ENCODE measurements at places on chromosomes 16 and 17.
A peak's percentile ranks its signal among the peaks of the same experiment; 100 is the strongest.

DNA sequence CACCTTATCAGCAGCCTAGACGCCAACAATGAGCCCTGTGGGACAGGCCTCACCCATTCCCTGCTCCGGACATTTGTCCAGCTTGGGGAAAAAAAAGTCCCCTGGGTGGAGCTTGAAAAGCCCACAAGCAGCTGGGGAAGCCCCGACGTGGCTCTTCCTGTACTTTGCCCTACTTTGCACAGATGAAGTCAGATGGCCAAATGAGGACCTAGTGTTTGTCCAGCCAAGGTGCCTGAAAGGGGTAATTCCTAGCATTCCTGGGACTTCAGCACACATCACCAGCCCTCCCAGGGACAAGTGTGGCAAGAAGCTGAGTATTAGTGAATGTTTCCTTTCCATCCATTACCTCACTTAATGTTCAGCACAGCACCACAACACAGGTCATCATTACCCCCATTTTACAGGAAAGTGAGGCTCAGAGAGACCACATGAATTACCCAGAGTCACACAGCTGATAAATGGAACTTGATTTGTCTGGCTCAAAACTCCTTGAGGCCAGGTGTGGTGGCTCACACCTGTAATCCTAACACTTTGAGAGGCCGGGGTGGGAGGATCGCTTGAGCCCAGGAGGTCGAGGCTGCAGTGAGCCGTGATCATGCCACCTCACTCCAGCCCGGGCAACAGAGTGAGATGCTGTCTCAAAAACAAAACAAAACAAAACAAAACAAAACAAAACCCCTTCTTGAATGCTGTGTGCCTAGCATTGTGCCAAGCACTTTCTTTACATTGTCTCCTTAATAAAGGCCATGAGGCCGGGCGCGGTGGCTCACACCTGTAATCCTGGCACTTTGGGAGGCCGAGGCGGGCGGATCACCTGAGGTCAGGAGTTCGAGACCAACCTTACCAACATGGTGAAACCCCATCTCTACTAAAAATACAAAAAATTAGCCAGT, 19.9 kb upstream of the PLLP start:
- peak; percentile 23 for DNase-seq

DNA sequence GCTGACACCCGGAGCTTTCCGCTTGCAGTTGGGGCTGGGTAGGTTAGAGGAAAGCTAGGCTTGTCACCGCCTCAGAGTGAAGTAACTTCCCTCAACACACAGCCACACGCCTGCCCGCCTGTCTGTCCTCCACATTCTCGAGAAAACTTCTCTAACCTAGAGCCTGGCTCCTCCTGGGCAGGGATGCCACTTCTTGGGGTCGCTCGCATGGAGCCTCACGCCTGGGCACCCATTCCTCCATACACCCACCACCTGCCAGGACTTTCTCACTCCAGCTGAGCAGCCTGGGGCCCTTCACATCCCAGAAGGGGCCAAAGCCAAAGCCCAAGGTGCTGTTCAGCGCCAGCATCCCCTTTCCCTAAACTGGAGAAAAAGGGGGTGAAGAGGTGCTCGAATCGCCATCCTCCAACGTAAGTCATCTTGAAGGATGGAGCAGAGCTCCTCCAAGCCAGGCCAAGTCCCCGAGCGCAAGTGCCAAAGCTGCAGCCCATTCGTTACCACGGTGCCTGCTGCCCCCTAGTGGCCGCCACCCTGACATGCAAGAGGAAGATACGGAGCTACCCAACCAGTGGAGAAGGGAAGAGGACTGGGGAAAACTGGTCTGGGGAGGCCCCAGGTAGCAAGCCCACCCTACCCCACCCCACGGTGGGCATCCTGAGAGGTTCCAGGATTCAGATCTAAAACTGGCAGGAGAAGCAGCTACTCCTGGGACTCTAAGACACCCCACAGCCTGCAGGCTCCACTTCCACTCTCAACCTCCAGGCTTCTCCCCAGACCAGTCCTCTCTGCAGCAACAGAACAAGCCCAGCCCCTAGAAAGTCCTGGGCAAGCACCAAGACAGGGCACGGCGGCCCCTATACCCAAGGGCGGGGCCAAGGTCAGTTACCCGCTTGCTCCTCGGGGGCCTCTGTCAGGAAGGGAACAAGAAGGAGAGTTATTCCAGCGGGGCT, 63.1 kb downstream of the MYO18A start:
- peak; percentile 79 for DNase-seq

GRCh38 chr16:529012-529575, 1.6 kb downstream of the CAPN15 start:
- peak; percentile 35 for DNase-seq

- DNase-seq: no peak
Measured at GRCh38 chr17:55668312-55668920, 54.2 kb downstream of the TMEM100 start.

GRCh38 chr16:4048481-4048880, 67.8 kb downstream of the ADCY9 start:
- no peak for DNase-seq

DNA sequence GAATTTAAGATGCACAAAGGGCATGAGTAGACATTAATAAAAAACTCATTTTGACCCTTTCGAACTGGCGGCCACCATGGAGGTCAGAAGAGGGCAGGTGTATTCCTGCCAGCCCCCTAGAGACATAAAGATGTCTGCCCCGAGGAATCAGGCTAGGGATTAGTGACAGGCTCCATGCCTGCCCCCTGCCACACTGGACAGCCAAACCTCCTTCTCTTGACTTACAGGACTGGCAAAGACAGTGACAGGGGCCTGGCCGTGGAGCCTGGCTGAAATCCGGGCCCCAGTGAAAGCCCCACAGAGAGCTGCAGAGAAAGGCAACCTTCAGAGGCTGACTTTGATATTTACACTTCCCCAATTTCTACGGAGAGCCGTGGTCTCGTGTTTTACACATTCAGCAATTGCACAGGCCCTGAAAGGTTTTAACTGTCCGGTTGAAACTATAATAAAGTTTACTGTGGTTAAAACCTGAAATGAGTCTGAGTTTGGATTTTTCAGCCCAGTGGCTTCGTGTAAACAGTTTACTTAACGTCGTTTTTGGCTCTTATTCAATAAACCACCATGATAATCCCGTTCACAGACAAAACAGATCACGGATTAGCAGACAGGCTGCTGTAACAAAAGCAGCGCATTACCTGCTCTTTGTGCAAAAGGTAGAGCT, 243.9 kb upstream of the MYOCD start:
- no peak for DNase-seq

GRCh38 chr17:82475458-82475857, 16.9 kb downstream of the NARF start:
- no peak for DNase-seq

DNA sequence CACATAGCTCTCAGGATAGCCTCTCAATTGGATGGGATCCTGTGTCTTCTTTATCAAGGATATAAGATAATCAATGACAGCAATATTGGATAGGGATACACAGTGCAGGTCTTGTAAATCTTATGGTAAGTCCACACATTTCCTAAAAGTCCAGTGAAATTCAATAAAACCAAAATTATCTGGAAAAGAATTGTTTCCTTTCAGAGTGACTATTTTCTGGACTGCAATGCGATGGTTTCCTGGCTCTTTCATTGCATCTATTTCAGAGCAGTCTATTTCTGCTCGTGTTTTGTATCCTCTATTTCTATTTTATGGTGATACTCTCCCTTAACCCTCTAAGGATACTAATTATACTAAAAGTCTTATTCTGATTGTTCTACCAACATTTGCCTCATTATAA, 24.3 kb upstream of the MON1B start:
- no peak for DNase-seq

- peak; percentile 41 for DNase-seq
Measured at GRCh38 chr17:17403899-17404576, 72.8 kb upstream of the MED9 start.

GRCh38 chr17:68854452-68854851, 100.7 kb downstream of the ABCA8 start:
- DNase-seq: no peak

DNA sequence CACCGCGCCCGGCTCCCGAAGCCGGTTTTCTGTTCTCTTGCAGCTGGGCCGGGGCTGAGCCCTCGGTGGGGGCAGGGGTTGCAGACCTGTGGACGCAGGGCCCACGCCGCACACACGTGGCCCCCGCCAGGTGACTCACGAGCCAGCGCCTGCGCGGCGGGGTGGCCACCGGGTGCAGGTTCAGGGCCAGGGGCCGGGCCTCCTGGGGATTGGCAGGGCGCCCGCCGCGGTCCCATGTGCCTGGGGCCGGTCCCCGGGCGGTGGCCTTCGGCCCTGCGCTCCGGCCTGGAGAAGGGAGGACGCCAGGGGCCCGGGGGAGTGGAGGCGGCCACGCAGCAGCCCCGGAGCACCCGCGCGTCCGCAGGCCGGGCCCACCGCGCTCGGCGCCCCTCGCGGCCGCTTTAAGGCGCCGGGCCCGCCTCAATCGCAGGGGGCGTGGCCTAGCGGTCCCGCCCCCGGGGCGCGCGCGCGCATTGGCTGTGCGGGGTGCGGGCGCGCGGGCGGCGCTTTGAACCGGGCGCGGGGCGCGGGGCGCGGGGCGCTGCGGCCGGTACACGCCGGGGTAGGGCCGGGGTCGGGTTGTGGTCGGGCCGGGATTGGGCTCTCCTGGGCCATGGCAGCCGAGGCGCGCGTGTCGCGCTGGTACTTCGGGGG, at the start of gene SLC25A10:
SLC25A10 (plus strand) TSS at position 471 of the 654 bp plus-strand sequence; CDS start at position 614, 143 bp downstream.
- DNase-seq: peak; percentile 70

DNA sequence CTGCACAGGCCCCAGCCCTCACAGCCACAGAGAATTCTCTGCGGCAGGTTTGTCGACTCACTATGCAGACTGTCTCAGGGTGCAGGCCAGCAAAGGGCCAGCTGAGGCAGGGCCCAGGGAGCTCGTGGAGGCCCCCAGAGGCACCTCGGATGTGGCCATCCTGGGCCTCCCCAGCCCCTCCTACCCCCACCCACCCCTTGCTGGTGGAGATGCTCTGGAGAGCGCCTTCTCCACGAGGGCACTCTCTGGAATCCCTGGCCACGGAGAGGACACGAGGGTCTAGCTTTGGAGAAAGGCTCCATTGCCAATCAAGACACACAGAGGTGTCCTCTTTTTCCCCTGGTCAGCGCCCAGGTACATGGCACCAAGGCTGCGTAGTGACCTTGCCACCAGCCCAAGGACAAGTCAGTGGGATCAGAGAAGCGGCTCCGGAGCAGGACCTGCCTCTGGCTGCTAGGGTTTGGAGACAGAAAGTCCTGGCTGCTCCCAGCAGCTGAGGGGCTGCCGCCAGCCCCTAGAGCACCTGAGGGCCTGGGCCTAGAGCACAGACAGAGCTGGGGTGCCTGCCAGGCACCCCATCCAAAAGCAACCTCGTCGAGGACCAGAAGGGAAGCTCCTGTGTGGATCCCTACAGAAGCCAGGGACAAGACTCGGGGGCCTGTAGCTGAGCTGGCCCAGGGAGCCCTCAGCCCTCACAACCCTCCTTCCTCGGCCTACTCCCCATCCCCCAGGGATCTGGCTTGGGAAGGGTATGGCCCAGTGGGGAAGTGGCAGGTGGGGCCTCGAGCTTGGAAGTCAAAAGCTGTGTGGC, 18.7 kb downstream of the ARL2BP start:
- no peak for DNase-seq

GRCh38 chr17:47700471-47701449, 6.8 kb downstream of the TBKBP1 start:
- peak; percentile 75 for DNase-seq

GRCh38 chr17:37305406-37305905, 70.3 kb upstream of the C17orf78 start:
- no peak for DNase-seq

- DNase-seq: no peak
Measured at GRCh38 chr16:21242756-21243155, 9.3 kb downstream of the ANKS4B start.

- DNase-seq: no peak
Measured at GRCh38 chr16:22014271-22014873, 6.5 kb downstream of the MOSMO start.

- DNase-seq: no peak
Measured at GRCh38 chr17:76578376-76578775, 7.3 kb downstream of the ST6GALNAC2 start.

DNA sequence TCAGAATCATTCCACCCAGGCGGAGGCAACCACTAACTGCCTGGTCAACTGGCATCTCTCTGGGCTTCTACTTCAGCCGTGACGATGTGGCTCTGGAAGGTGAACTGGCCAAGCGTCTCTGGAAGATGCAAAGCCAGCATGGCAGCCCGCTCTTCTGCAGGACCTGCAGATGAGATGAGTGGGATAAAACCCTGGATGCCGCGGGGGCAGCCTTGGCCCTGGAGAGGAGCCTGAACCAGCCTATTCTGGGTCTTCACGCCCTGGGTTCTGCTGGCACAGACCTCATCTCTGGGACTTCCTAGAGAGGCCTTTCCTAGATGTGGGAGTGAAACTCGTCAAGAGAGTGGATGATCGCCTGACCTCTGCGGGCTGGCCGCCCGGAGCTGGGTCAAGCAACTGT, 10.6 kb downstream of the UBB start:
- no peak for DNase-seq

GRCh38 chr16:27468941-27469531, 67.1 kb downstream of the IL21R start:
- DNase-seq: no peak

DNA sequence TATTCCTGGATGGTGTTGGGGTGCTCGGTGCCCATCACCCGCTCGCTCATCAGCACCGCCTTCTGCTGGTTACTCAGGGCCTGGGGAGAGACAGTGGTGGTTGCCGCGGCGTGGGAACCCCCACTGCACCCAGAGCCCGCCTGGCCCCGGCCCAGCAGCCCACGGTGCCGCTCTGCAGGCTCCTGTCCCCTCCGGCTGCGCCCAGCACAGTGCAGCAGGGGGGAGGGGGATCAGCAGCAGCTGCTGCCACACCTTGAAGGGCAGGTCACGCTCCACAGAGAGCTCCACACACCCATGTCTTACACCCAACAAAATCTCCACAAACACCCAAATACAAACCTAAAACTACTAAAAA, 18.8 kb downstream of the CLUH start:
- no peak for DNase-seq

DNA sequence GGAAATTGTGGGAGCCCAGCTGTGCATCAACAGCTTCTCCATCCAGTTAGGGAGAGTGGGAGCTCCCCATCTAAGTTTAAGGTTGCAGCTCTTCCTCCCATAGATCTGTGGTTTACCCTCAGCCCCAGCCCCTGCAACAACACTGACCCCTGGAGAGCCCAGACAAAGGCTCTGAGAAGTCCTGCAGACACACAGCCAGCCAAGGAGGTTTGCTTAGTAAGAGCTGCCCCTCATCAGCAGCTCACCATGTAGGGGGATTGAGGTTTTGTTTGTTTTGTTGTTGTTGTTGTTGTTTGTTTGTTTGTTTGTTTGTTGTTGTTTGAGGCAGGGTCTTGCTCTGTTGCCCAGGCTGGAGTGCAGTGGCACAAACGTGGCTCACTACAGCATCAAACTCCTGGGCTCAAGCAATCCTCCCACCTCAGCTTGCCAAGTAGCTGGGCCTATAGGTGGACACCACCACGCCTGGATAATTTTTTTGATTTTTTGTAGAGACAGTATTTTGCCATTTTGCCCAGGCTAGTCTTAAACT, 138.6 kb downstream of the CLEC16A start:
- no peak for DNase-seq

Data from CD4-positive, alpha-beta T cell treated with Interferon alpha-2 for 1 hour (primary cell).